Amniotic stem cell (primary cell): ENCODE measurements at places on chromosomes 4 and X.

DNA sequence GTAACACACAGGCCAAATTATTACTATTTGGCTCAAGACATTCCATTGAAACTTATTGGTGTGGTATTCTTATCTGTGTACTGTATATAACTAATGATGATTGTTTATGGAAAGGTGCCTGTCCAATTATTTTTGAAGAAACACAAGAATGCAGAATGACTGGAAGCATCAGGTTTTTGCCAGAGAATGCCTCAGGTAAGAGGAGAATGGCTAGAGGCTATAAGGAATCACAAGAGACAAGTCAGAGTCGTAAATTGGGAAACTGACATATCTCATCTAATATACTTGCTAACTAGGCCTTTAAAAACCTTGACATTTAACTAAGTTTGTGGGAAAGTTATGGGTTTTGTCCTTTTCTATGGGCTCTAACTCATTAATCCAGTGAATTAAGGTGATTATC lies 69.3 kb upstream of the TTC29 start:
- DNase-seq: no peak

DNA sequence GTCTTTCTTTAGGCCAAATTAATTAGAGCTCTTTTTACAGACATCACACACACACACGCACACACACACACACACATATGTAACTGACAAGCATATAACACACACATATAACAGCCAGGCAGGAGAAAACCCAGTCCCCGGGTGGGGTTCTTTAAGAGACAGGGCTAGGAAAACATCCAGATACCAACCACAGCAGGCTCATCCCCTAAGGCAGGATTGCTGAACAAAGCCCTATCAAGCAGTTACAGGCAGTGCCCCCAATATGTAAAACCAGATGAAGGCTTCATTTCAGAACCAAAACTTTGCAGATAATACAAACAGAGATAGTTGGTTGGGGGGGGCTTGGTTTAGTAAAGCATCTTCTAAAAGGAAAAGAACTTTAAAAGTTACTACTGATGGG lies 18.0 kb upstream of the FAM47E start:
- no peak for DNase-seq

DNA sequence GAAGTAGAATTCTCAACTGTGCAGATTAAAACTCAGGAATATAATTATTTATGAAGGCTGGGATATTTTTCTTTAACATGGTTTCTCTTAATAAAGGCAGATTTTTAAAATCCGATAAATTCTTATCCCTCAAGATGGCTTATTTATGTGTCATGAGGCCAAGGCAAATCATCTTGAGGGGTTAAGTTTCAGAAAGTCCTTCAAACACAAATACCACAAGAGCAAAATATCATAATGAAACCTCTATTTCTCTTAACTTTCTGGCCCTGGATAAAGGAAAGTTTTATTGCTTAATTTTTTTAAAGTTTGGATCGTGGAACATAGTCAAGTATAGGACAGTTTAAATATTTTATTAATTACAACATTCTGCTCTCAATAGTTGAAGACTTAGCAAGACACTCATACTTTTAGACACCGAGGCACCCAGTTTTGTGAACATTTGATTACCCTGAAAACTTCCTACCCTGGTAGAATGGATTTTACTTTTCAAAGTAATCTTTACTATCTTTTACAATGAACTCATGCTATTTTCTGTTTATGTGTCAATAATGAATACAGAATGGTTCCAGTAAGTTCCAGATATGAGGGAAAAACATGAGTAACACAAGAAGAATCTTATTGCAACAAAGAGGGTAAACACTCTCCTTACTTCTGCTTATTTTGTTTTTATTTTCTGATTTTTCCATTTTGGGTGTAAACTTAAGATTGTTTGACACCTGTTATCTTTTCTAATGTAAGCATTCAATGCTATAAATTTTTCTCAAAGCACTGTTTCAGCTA lies 200.7 kb upstream of the IL15 start:
- no peak for DNase-seq

- no peak for DNase-seq
Observed at GRCh38 chrX:100915562-100915961, 13.2 kb downstream of the XKRX start.

- no peak for DNase-seq
Observed at GRCh38 chr4:131644619-131645018, 1504.5 kb upstream of the PCDH10 start.

GRCh38 chrX:131288738-131289511 lies at the start of gene IGSF1:
Gene IGSF1, minus strand, starts transcription at chrX:131289306. Its CDS starts 2,632 bp downstream, at chrX:131286674.
- no peak for DNase-seq

GRCh38 chr4:69070590-69070989 lies 25.7 kb upstream of the UGT2B7 start:
- no peak for DNase-seq

DNA sequence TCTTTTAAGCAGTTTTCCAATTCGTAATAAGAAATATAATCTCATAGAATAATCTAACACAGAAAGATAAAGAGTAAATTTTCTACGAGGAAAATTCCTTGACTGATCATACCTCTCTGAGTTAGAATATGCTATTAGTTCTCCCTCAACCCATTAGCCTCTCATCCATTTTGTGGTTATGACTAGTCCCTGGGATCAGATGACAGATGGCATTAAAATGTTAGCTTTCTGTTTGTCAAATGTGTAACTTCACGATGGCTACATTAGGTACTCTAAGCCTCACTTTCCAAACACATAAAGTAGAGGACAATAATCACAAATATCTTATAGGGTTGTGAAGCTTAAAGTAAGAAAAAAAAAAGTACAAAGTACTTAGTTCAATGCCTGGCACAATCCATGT lies 112.2 kb downstream of the ZAR1 start:
- DNase-seq: no peak

DNA sequence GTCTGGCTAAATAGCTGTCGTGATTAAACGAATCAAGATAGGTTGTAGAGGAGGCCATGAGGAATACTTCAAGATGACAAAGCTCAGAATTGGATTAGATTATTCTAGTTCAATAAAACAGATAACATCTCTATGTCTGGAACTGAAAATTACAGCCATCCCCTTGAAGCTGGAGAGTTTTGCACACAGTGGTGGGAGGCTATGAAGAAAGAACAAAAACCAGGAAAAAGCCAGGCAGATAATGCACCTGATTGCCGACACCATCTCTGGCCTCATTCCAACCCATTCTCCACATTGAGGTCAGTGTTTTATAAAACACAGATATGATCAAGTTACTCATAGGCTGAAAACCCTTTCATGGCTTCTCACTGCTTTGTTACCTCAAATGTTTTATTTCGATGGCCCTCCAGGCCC lies 188.3 kb downstream of the RASL11B start:
- no peak for DNase-seq
